Cardiac muscle cell (in vitro differentiated cells and primary cell): ENCODE measurements at places on chromosomes 5 and 9.

GRCh38 chr5:153659039-153659736 lies 168.7 kb downstream of the GRIA1 start:
- no peak overlapping the region for H3K27ac ChIP-seq
- DNase-seq = peak; percentile 36
- no peaks in the 10 kb centered on the region for H3K27me3 ChIP-seq
- no peaks in the 10 kb centered on the region for H3K4me1 ChIP-seq
- H3K36me3 ChIP-seq = no peaks in the 10 kb centered on the region

DNA sequence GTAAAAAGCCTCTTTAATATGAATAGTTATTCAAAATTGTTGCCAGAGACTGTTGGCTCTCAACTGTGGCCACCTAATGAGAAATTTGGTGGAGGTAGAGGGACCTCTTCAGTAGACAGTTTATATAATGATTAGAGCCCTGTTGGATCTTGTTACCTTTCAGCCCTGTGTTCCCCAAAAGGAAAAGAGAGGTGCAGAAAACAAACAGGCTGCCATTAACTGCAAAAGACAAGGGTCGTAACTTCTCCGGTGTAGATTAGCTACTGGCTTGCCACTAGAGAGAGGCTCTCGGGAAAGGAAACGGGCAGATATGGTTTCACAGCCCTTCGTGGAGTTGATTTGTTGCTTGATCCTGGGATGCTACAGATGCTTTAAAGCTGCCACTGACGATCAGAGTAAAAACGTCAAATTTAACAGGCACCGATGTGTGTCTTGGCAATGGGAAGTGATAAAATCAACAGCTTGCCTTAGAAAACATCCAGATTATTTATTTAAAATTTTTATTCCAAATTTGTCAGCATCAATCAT lies 7.8 kb downstream of the FST start:
- H3K4me3 ChIP-seq = no peak overlapping the region
- DNase-seq = no peak
- no peaks in the 10 kb centered on the region for H3K27me3 ChIP-seq
- no peaks in the 10 kb centered on the region for H3K36me3 ChIP-seq

DNA sequence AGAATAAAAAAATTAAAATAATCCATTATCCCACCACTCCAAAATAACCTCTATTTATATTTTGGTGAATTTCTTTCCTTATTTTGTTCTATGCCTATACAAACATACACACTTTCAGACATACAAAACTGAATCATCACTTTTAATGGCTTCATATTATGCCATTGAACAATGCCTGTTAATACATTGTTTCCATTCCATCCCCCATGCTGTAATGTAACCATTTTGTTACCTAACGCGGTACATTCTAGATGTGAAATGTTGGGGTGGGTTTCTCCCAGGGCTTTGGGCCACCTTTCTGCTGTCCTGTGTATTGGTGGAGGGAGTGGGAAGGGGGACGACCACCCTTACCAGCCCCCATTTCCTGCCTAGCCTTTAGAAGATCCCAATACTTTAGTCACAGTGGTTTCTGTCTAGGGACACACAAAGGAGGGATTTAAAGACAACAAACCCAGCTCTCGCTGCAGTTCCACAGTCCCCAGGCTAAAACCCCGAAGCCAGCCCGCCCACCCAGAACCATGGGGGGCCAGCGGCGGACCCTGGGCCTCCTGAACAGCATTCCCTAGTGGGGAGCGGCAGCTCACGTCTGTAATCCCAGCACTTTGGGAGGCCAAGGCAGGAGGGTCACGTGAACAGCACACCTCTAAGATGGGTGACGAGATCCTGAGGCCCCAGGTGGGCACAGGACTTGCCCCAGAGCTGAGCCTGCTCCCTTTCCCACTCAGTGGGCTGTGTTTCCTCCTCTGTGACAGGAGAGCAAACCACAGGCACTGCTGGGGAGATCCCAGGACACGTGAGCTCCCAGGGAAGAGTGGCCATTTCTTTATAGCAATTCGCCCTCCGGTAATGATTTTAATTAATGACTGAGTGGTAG lies 56.9 kb upstream of the STXBP1 start:
- no peaks in the 10 kb centered on the region for H3K36me3 ChIP-seq
- no peak for DNase-seq
- no peaks in the 10 kb centered on the region for H3K27me3 ChIP-seq
- H3K4me1 ChIP-seq = peaks cover 35% of the 10 kb centered on the region

- peak; percentile 12 for DNase-seq
- no peaks in the 10 kb centered on the region for H3K36me3 ChIP-seq
- no peak overlapping the region for H3K4me3 ChIP-seq
Observed at GRCh38 chr9:123687246-123687751, 242.6 kb downstream of the DENND1A start.

DNA sequence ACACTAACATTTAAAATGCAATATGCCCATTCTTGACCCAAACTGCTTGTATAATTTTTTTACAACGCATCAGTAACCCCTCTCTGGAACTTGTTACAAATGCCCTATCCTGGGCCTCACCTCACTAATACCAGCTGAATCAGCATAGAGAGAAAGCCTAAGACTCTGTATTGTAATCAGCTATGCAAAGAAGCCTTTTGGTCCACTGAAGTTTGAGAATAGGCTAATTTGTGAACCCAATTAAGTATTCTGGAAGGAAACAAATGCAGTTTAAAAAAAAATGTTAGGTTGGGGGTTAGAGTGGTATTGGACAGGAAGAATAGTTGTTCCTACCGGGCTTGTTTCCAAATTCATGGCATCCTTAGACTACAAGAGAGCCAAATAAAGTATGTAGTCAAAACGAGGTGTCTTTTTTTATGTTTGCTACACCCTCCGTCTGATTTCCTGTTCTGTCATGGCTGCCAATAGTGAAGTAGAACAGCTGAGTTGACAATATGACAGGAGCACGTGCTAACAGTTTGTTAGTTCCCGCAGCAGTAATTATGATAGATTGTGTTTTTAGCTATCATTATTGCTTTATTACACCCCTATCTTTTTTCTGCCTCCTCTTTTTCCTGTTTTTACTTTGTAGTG lies 1048.7 kb upstream of the NUDT12 start:
- H3K27me3 ChIP-seq = no peaks in the 10 kb centered on the region
- no peak for DNase-seq
- no peak overlapping the region for H3K27ac ChIP-seq
- no peak overlapping the region for H3K4me3 ChIP-seq

DNA sequence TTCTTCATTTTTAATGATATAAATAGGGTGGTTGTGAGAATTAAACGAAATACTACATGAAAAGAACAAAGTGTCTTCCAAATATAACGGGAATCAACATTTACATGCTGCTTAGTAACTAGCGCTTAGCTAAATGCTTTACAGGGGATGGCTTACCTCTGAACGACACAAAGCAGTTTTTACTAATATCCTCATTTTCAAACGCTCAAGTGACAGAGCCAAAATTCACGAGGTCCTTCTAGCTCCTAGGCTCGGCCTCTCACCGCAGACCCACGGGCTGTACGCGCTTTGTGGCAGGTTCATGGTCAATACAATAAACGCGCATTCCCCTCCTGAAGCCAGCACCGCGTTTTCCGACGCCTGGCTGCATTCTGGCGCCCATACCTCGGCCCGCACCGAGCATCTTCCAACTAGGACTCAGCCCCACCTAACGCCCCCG lies 442 bp downstream of the ZNF510 start:
- H3K4me3 ChIP-seq = peak overlapping the region; percentile 70
- peaks cover 14% of the 10 kb centered on the region for H3K4me1 ChIP-seq
- no peaks in the 10 kb centered on the region for H3K27me3 ChIP-seq
- DNase-seq = no peak
- peaks cover 24% of the 10 kb centered on the region for H3K36me3 ChIP-seq

DNA sequence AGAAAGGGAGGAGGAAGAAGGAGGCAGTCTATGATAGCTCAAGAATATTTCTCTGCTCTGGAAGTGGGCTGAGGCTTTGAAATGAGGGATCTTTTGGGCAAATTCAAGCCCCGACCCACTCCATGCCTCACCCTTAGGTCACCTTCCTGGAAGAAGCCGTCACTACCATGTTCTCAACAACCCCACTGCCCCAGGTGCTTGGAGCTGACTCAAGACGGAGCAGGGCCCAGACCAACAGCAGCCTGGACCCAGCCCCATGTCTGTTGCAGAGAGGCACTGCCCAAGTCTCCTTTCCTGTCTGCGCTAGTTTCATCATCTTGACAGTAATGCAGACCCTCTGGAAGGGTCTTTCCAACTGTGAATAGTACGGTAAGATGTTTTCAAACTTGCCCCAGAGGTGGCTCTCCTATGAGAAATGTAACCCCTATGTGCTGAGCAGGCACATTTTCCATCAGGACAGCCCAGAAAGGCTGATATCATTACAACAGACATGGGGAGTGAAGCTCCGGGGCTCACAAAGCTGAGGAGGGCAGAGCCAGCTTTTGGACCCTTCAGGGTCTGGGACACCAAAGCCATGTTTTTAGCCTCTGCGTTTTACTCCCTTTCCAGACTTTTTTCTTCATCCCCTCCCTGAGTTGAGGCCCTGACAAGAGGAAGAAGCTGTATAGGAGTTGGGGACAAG lies 128.2 kb upstream of the LARP1 start:
- no peak overlapping the region for H3K4me3 ChIP-seq
- no peaks in the 10 kb centered on the region for H3K4me1 ChIP-seq
- DNase-seq = no peak
- H3K36me3 ChIP-seq = no peaks in the 10 kb centered on the region
- H3K27ac ChIP-seq = no peak overlapping the region

- H3K36me3 ChIP-seq = no peaks in the 10 kb centered on the region
- H3K27ac ChIP-seq = no peak overlapping the region
- DNase-seq = no peak
- no peaks in the 10 kb centered on the region for H3K27me3 ChIP-seq
- no peaks in the 10 kb centered on the region for H3K4me1 ChIP-seq
Observed at GRCh38 chr5:89471115-89471514, 588.1 kb upstream of the MEF2C start.

- H3K36me3 ChIP-seq = peaks cover 4% of the 10 kb centered on the region
- H3K4me3 ChIP-seq = no peak overlapping the region
- DNase-seq = no peak
- no peaks in the 10 kb centered on the region for H3K4me1 ChIP-seq
- no peak overlapping the region for H3K27ac ChIP-seq
Observed at GRCh38 chr9:114300153-114300845, 22.6 kb upstream of the ORM1 start.

DNA sequence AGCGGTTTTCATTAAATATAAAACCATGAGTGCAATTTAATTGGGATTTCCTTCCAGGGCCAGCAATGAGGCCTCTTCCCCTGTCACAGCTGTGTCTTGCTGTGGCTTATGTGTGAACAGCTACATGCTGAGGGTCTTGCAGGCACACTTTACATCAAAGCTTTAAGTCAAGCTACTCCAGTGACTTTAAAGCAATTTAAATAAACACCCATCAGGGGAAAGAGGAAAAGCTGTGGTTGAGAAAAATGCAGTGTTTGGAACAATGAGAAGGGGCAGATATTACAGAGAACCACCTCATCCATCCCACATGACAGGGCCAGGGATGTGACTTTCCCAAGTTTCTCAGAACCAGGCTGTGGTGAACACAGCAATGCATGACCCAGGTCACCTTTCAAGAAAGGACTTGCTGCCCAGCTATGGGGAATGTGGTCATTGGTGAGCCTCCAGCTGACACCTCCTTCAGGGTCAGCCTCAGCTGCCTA lies 115.9 kb upstream of the LPAR1 start:
- H3K4me3 ChIP-seq = no peak overlapping the region
- no peak overlapping the region for H3K27ac ChIP-seq
- H3K4me1 ChIP-seq = no peaks in the 10 kb centered on the region
- no peaks in the 10 kb centered on the region for H3K36me3 ChIP-seq
- H3K27me3 ChIP-seq = no peaks in the 10 kb centered on the region

- no peaks in the 10 kb centered on the region for H3K36me3 ChIP-seq
- H3K27me3 ChIP-seq = no peaks in the 10 kb centered on the region
- no peaks in the 10 kb centered on the region for H3K4me1 ChIP-seq
Observed at GRCh38 chr5:174057206-174057605, 11.7 kb downstream of the NSG2 start.

DNA sequence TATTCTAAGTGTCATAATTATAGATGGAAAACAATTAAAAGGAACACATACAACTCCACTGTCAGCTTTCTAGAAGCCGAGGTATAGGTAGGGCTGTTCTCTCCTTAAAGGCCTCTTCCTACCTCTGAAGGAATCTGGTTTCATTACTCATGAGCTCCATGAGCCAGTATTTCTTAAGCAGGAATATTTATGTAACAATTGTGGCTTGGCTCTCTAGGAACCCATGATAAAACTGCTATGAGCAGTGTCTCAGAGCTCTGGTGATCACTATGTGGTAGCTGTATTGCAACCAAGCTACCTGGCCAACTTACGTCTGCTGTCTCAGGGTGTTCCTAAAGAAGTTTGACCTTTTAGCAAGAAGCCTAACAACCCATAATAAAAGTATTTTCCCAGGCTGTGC lies 157.7 kb downstream of the CEP120 start:
- H3K4me1 ChIP-seq = no peaks in the 10 kb centered on the region
- no peak for DNase-seq
- no peak overlapping the region for H3K4me3 ChIP-seq
- no peaks in the 10 kb centered on the region for H3K36me3 ChIP-seq

GRCh38 chr5:96687812-96688453 lies 25.8 kb downstream of the CAST start:
- no peaks in the 10 kb centered on the region for H3K36me3 ChIP-seq
- H3K4me3 ChIP-seq = no peak overlapping the region
- H3K4me1 ChIP-seq = no peaks in the 10 kb centered on the region
- no peaks in the 10 kb centered on the region for H3K27me3 ChIP-seq

DNA sequence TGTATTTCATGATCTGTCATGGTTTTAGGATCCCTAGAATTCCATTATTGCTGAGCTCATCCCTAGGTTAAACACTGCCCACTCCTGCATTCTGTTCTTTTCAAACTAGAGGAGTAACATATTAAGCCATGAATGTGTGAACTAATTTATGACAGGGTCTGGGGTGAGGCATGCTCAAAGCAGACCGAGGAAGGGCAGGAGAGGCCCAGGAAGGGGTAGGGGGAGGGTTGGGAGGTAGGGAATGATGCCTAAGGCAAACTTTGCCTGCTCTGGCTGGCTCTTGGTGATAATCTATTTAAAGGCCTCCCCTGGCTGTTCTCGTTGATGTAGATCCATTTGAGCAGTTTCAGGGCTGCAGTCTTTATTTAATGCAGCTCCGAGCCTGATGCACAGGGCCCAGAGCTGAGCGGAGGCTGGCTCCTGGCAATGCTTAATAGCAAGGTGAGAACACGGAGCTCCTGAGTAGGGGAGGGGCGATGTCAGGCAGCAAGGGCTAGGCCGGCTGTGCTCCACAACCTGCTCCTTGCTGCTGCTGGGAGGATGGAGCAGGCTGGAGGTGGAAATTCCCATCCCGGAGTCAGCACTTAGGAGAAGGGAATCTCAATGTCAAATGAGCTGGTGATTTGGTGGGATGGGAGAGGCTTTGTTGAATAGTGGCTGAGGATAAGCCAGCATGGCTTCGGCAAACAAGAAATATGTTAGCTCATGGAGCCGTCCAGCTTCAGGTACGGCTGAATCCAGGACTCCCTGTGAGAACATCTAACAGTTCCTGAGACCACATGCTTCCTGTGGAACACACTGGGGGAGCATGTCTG lies 73.2 kb upstream of the UNC5A start:
- H3K27ac ChIP-seq = no peak overlapping the region
- peaks cover 8% of the 10 kb centered on the region for H3K27me3 ChIP-seq
- peaks cover 8% of the 10 kb centered on the region for H3K4me1 ChIP-seq
- no peak overlapping the region for H3K4me3 ChIP-seq
- H3K36me3 ChIP-seq = no peaks in the 10 kb centered on the region
